Dermis microvascular lymphatic vessel endothelial cell (primary cell): ENCODE measurements at places on chromosomes 1 and 21.

GRCh38 chr1:108699375-108700332 lies 7.5 kb downstream of the PRPF38B start:
- no peak for DNase-seq

DNA sequence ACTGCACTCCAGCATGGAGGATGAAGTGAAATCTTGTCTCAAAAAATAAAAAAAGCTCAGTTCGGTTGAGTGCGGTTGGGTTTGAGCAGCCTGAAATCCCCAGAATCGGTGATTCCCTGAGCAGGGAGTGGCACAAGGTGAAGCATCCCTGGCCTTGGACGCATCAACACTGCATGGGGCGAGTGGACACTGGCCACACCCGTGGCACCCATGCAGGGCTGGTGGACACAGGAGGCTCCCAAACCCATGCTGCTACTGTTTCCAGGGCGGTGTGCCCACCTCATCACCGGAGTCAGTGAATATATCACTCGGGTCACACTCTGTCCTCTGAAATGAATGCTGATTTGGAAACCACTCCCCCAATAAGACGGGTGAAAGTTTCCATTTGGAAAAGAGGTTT lies 53.4 kb upstream of the ACTRT2 start:
- no peak for DNase-seq

DNA sequence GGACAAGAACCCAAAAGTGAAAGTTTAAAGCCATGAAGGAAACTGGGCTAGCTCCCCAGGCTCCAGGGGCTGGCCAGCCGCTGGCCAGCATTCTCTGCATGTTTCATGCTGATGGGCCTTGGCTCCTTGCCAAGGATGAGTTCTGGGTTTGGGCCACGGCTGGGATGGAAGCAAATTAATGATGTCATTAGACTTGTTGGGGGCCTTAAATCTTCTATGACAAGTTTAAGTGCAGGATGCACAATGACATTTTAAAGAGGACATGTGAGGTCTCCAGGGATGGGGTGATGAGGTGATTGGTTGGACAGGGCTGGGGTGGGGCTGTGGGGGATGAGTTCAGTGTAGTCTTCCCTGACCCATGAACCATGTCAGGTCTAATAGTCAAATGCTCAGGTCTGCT lies 199.6 kb downstream of the TRABD2B start:
- no peak for DNase-seq

- DNase-seq, result no peak
Observed at GRCh38 chr1:18999359-18999758, 42.9 kb upstream of the IFFO2 start.

GRCh38 chr21:39125752-39126485 lies 57.3 kb downstream of the PSMG1 start:
- peak; percentile 72 for DNase-seq

DNA sequence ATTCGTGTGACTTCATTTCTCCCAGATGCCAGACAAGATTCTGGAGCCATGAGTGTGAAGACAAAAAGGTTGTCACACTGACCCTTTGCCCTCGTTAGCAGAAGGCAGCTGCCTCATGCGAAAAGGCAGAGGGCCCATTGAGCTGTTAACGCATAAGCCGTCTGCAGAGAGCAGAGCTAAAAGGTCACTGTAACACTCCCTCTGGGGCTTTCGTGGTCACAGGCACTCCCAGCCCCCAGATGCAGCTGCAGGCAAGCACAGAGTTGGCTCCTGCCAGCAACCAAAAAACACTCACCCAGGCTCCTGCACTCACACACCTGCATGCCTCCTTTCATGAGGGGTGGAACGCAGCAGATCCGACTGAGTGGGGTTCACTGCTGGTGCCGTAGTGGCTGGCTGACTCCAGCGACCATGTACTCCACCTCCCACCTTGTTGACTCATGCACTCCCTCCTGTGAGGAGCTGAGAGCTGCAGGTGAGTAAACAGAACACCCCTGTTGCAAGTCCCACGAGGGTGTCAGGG lies 287.5 kb downstream of the SMYD3 start:
- DNase-seq, result no peak

DNA sequence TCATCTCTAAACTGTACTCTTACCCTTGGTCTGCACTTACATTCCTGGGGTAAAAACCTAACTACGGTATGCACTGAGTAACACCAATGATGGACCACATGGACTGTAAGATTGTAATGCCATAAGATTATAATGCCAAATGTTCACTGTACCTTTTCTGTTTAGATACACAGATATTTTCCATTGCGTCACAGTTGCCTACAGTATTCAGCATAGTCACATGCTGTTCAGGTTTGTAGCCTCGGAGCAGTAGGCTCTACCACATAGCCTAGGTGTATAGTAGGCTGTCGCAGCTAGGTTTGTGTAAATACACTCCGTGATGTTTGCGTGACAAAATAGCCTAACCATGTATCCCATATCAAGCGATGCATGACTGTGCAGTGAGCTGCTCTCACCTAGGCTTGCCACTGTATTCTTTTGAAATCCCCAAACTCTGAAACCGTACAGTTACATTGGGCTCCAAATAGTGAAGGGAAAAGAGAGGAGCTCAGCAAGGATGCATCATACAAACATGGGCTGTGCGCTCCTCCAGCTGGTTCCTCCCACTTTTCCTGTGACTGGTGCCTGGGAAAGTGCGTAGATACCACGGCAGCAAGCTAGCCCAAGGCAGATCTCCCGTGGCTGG lies 35.2 kb downstream of the CFAP57 start:
- peak; percentile 84 for DNase-seq

DNA sequence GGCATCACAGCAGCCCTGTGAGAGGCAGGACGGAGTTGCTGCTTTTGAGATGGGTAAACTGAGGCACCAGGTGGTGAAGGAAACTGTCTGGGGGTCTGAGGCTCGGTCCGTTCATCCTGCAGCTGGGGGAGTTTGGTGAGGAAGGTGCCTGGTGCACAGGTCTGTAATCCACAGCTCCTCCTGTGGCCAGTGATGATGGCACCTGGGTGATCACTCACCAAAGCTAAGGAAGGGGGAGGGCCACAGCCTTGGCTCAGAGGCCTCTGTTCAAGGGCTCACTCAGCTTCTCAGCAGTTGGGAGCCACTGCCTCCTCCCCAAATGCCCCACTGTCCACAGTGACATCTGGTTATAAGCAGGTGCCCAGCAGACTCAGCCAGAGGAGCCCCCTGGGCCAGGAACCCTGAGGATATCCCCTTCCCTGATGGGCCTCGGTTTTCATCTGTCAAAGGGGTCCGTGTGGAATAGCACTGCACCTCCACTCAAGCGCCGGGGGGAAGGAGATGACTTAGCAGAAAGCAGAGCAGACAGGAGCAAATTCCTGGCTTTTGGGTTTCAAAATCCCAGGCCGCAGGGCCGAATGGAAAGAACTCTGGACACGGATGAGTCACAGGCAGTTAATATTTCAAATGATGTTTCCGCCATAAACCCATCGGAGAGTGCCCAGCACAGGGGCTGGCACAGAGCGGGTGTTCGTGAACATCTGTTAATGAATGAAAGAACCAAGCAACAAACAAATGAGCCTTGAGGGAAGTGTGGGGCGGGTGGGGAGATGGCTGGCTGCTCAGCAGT lies 82.8 kb downstream of the DMRTB1 start:
- peak; percentile 55 for DNase-seq

DNA sequence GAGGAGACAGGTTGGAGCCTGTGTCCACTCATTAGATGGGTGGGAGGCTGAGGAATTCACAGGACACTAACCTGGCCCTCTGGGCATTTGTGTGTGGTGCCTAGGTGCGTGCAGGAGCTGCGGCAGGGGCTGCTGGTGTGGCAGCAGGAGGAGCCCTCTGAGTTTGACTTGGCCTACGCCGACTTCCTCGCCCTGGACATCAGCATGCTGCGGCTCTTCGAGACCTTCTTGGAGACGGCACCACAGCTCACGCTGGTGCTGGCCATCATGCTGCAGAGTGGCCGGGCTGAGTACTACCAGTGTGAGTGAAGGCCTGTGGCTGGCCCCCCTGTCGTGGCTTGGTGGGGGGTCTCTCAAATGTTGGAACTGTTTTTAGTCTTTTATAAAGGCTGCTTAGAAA lies 3.6 kb downstream of the XKR8 start:
- no peak for DNase-seq

DNA sequence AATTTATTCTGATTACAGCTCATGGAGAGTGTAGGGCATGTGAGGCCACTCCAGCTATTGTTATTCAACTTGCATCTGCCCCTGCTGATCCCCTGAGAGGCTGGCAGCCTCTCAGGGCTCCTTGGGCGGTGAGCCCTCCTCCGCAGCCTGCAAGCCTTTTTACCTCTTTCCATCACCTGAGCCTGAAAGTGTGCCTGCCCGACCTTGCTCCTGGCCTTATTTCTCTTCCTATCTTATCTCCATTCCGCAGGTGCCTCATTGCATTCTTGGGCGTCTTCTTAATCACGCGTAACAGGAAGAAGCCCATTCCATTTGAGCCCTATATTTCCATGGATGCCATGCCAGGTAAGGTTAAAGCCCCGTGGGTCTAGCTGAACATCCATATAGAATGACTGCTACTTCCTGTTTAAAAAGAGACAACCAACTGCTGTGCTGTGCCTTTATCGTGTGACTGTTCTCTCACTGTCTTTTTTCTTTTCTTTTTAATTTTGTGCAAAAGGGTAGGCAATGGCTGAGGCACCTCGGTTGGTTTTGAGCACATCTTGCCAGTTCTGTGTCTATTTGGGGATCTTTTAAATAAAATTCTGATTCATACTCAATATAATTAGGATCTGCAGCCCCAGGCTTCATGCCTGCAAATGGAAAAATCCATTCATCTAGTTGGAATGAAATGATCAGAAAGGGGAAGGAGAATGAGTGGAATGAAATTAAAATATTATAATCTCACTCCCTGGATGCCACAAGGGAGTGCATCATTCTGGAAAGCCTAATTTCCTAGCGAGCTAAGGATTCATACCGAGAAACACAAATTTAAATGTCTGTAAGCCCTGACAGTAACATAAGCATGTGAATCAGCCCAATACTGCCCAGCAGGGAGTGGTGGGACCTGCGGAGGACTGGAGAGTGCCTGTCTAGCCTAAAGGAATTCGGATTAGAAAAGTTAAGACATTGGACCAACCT lies 38.6 kb upstream of the RCAN3 start:
- no peak for DNase-seq

DNA sequence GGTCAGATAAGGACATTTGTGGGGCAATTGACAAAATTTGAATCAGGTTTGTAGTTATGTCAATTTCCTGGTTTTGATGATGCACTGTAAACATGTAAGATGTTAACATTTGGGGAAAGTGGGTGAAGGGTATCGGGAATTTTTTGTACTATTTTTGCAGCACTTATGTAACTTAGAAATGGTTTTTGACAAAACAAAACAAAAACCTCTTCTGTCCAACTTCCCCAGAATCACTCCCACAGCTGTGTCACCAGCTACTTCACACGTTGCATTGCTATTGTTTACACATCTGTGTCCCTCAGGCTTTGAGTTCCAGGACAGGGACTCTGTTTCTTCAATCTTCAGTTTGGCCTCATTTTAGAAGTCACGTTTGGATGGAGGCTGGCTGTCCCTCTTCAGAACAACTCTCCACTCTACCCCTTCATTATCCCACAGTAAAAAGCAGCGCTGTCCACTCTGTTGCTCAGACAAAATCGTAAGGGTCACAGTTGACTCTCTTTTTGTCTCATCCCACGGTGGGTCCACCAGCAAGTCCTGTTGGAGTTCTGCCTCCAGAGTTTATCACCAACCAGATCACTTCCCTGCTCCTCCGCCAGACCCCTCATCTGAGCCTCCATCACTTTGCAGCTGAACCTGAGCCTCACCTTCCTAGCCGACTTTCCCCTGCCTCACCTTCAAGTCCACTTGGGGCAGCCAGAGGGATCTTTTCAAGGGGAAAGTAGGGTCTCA lies 63.2 kb downstream of the NENF start:
- no peak for DNase-seq

DNA sequence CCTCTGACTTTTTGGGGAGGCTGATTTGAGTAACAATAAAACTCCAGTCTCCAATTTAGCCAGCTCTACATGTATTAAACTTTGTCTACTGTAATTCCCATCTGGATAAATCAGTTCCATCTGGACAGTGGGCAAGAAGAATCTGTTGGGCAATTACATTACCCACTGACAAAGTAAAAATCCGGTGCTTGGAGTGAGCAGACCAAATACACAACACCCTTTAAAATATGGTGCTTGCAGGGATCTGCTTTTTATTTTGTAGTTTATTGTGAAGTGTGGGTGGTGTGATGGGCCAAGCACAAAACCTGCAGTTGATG lies 8.9 kb upstream of the CD55 start:
- no peak for DNase-seq
